SK-N-MC (cell line): ENCODE measurements at places on chromosomes 4 and X.

- DNase-seq = no peak
Observed at GRCh38 chrX:110678591-110678990, 117.0 kb downstream of the CHRDL1 start.

GRCh38 chrX:136185401-136186022, 38.2 kb downstream of the FHL1 start:
- DNase-seq = no peak

DNA sequence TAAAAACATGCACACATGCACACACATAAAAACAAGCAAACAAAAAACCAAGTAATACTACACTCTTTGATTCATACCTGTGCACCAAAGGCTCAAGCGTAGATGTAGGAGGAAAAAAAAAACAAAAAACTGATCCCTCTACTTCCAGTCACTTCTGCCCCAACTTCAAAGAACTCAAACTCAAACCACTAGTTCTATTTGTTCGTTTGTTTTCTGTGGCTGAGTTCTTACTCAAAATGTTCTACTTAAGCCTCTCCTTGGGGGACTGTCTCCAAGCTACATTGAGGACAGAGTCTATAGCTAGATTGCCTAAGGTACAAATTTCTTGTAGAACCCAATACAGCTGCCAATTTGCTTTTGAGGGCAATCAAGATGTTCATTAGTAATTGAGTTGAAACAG, 171.0 kb upstream of the ATOH1 start:
- DNase-seq = no peak

DNA sequence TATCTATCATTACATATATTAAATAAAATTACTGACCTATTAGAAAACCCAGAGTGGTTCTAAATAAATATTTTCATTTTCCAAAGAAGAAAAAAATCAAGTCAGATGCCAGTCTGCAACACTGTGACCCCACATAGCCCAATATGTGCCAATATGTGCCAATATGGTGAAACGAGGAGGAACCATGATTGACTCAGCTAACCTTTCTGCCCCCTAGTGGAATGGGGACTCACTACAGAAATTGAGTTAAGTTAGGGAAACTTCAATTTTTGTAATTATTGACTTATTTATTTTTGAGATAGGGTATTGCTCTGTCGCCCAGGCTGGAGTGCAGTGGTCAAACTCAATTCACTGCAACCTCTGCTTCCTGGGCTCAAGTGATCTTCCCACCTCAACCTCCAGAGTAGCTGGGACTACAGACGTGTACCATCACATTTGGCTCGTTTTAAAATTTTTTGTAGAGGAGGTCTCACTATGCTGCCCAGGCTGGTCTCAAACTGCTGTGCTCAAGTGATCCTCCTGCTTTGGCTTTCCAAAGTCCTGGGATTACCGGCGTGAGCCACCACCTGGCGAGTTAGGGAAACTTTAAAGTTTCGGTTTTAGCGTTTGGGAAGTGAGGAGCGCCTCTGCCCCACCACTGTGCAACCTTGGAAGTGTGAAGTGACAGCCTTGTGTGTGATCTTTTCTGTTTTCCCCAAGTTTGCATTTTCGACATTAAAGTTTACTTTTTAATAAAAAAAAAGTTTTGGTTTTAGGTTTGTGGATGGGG, 116.8 kb upstream of the SHISA3 start:
- DNase-seq = peak; percentile 20

DNA sequence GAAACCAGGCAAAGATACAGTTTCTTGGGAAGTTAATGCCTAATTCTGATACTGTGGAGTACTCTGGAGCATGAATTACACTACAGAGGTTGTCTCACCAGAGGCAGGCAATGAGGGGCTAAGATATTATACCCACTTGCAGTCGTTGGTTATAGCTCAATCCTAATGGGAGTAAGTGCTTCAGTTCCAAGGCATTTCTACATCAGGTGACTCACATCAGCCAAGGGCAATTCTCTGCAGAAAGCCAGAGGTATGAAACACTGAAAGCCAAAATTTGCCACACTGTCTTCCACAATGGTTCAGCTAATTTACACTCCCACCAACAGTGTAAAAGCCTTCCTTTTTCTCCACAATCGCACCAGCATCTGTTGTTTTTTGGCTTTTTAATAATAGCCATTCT, 174.0 kb upstream of the IL15 start:
- no peak for DNase-seq

DNA sequence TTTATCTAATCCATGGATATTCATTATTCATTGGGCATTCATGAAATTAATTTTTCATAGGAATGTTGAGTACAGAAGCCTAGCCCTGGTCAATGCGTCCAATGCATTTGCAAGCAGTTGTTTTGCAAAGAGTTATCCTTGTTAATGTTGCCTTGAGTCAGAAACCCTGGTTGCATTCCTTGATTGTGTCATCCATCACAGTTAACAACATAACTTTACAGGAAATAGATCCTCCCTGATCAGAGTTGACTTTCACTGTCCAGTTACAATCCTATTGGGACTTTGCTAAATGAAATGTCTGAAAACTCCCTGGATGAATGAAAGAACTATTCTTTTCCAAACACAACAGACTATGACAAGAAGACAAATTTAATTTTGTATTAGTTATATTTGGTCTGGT, 924.3 kb upstream of the SLIT2 start:
- no peak for DNase-seq

DNA sequence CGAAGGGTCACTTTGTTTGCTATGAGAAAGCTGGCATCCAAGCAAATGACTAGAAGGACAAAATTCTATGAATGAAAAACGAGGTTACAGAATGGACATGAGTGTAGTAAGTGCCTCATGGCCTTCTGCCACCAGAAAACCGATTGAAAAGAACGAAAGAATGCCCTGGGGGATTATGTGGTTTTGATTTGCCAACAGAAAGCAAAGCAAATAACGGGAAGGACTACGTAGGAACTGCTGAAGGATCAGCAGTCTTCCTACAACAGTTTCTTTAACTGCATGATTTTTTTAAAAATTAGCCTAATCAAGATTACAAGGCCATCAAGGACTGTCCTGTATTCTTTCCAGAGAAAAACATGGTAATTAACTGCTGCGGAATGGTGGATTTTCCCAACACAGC, 50.6 kb downstream of the NRK start:
- DNase-seq = peak; percentile 32

DNA sequence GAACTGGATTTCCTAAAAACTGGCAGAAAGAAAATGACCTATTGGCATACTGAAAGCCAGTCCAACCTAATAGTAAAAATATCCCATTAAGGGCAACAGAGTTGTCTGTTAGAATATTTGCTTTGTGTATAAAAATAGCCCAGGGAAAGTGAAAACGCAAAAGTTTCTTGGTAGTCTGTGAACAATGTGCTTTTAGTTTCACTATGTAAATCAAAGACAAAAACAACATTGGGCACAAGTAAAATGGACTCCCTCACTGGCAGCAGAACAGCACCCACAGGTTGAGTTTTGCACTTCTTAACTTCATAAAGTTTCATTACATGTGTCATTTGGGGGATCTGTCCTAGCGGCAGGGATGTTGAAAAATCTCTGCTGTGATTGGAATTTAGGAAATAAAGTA, 4.3 kb upstream of the FGG start:
- no peak for DNase-seq

- peak; percentile 18 for DNase-seq
Observed at GRCh38 chr4:61485056-61485455, 284.9 kb downstream of the ADGRL3 start.

DNA sequence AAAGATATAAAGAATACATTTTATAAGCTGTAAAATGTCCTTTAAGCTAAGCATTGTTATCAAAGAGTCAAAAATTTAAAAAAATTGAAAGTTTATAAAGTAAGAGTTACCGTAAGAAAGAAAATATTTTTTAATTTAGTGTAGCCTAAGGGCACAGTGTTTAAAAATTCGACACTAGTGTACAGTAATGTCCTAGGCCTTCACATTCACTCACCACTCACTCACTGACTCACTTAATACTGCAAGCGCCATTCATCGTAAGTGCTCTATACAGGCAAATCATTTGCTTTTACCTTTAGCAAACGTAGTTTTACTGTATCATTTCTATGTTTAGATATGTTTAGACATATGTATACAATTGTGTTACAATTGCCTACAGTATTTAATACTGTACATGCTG, 20.2 kb downstream of the GLRA3 start:
- no peak for DNase-seq

GRCh38 chrX:72105436-72105835, 26.3 kb downstream of the RTL5 start:
- DNase-seq = no peak

- no peak for DNase-seq
Observed at GRCh38 chr4:78214078-78214477, 157.0 kb downstream of the FRAS1 start.

- no peak for DNase-seq
Observed at GRCh38 chr4:604131-604530, 21.2 kb upstream of the PDE6B start.

DNA sequence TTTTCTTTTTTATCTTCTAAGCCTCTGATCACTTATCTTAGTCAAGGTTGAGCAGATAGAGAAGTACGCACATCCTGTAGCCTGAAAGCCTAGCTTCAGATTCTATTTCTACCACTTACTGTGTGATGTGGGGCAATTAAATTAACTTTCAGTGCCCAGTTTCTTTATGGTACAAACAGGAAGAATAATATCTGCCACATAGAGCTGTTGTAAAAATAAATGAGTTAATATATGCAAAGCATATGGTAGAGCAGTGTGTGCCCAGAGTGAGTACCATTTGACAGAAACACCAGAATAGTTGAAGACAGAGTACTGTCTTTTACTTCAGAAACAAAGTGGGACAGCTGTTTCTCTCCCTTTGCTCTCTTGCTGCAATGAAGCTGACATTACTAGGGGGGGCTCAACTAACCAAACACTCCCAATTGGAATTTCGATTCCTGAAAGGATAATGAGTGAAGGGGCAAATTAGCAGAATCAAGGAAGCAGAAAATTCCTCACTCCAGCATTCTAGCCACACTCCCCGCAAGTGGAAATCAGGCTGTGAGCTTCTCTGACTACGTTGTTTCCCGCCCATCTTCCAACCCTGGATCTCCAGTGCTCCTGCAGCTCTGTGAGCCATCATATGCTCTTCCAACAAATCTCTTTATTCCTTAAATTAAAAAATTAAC, 80.4 kb downstream of the MAPK10 start:
- DNase-seq = no peak

GRCh38 chr4:86653237-86653865, 59.2 kb downstream of the PTPN13 start:
- DNase-seq = no peak

GRCh38 chrX:19544693-19545305, 29.5 kb upstream of the MAP3K15 start:
- no peak for DNase-seq

DNA sequence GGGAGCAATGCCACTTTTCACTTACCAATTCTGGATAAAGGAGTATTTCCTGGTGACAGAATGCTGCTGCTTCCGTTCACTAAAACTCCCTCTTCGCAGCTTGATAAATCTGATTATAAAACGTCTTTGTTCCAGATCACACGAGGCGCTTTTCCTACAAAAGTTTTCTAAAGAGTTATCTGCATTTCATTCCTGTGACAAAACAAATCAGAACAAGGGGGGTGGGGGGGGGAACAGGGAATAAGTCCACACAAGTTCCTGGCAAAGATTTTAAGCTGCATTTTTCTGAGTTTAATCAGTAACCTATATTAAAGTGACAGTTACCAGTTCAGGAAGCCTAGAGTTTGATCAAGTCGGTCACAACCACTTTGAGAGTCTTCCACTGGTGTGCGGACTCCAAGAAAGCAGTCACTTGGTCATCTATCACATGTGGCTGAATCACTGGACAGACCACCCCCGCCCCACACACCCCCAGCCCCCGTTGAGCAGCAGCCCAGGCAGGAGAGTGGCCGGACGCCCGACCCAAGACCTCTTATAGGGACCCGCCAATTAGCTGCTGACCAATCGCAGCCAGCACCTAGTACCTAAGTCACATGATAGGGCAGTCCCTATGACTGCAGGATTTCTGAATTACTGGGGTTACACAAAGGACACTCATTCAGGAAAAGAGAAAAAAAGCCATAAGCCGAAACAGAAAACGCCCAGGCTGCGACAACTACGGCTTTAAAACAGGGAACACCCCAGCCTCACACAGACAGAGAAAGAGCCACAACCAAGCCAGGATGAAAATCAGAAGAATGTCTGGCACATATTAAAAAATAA, 569.3 kb upstream of the DIPK2B start:
- DNase-seq = no peak

GRCh38 chr4:77706717-77707116, 101.1 kb downstream of the CXCL13 start:
- no peak for DNase-seq

DNA sequence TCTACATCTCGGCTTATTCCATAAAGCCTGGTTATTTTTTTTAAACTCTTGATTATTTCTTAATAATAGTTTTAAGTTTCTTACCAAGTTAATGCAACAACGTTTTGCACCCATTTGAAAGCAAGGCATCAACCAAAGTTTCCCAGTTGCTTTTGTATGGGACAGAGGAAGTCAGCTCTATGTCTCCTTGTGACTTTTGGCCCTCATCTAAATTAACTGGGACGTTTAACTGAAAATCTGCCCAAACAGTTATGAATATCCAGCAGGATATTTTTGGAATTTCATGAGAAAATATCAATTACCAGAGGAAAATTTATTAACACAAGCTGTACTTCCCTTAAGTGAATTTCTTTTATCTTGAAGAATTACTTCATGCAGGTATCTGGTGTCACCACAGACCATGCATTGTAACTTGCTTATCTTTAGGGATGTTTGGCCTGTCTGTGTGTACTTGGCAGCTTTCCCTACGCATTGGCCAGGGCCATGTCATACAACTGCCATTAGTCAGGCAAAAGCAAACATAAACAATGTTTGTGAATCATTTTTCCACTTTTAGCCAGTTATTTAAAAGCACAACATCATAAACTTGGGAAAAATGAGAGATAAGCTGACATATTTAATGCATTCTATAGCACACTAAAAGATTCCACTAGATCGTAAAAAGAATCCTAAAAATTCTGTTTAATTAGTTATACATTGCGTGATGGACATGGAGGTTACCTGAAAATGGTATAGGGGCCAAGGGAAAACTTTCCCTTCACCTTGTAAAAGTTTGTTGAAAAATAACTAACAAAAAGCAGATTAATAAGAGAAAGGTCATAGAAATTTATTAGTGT, 101.4 kb upstream of the PDE5A start:
- no peak for DNase-seq

- DNase-seq = no peak
Observed at GRCh38 chr4:1469607-1470392, 63.6 kb upstream of the NKX1-1 start.

DNA sequence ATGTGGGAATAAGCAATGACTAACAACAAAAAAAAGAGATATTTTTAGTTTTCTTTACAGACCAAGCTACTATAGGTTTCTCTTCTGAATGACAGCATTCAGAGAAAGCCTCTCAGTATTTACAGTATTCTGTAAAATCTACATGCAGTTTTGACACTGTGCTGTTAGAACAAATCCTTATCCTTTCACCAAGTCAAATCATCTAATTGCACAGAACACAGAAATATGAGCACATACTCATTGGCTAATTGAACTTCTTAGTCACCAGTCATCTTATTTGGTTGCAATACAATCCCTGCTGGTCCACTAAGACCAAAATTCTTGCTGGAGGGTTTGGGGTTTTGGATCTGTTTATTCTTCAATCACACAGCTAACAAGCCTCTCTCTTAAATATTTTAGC, 5.7 kb downstream of the ACOT9 start:
- DNase-seq = no peak

- no peak for DNase-seq
Observed at GRCh38 chr4:833156-833555, 7.2 kb upstream of the CPLX1 start.

GRCh38 chrX:30777575-30777974, 111.5 kb downstream of the TAB3 start:
- DNase-seq = no peak

- no peak for DNase-seq
Observed at GRCh38 chr4:38365261-38365660, 298.7 kb upstream of the KLF3 start.
